Liver (tissue), 10 donors: ENCODE measurements at places on chromosomes 12 and 14.
A peak's percentile ranks its signal among the peaks of the same experiment; 100 is the strongest.

DNA sequence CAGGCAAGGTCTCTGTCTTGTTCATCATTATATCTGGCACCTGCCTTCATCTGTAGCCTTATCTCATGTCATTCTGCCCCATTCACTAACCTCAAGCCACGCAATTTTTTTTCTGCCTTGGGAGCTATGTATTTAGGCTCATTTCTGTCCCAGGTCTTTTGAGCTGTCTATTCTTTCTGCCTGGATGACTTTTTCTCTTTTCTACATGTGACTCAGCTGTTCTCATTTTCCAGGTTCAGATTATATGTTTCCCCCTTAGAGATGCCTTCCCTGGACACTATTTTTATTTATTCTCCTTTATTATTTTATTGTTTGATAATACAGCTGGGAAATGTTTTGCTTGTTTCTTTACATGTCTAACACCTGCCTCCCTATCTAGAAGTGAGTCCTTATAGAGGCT lies 737.4 kb upstream of the TBX3 start:
- H3K27ac ChIP-seq = no peak overlapping the region
- DNase-seq = no peak
- no peak overlapping the region for H3K4me3 ChIP-seq

DNA sequence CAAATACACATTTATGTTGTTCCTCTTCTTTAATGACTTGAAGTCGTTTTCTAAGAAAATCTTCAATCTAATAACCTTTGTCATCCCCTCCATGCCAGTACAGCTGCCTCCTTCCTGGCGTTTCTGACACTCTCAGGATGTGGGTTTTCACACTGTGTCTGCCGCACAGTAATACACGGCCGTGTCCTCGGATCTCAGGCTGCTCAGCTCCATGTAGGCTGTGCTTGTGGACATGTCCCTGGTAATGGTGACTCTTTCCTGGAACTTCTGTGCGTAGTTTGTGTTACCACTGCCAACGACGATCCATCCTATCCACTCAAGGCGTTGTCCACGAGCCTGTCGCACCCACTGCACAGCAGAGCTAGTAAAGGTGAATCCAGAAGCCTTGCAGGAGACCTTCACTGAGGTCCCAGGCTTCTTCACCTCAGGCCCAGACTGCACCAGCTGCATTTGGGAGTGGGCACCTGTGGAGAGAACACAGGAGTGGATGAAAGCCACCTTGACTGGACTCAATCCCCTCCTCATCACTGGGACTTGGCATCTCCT lies 1095.9 kb downstream of the TMEM121 start:
- DNase-seq = no peak
- no peak overlapping the region for H3K4me3 ChIP-seq
- no peak overlapping the region for H3K27ac ChIP-seq
- no peaks in the 10 kb centered on the region for H3K36me3 ChIP-seq

- H3K4me1 ChIP-seq = no peaks in the 10 kb centered on the region
- DNase-seq = no peak
- H3K27me3 ChIP-seq = no peaks in the 10 kb centered on the region
- no peak overlapping the region for H3K4me3 ChIP-seq
- H3K27ac ChIP-seq = no peak overlapping the region
These were observed 94.3 kb downstream of the C12orf42 start for GRCh38 chr12:103401421-103401820.

- H3K36me3 ChIP-seq = no peaks in the 10 kb centered on the region
- H3K27me3 ChIP-seq = peaks cover 2% of the 10 kb centered on the region
These were observed 1141.3 kb downstream of the BCL11B start for GRCh38 chr14:98130691-98131090.

- no peak overlapping the region for H3K27ac ChIP-seq
- no peak overlapping the region for H3K4me3 ChIP-seq
- H3K4me1 ChIP-seq = no peaks in the 10 kb centered on the region
These were observed 217.6 kb downstream of the PRKD1 start for GRCh38 chr14:29710015-29710414.

DNA sequence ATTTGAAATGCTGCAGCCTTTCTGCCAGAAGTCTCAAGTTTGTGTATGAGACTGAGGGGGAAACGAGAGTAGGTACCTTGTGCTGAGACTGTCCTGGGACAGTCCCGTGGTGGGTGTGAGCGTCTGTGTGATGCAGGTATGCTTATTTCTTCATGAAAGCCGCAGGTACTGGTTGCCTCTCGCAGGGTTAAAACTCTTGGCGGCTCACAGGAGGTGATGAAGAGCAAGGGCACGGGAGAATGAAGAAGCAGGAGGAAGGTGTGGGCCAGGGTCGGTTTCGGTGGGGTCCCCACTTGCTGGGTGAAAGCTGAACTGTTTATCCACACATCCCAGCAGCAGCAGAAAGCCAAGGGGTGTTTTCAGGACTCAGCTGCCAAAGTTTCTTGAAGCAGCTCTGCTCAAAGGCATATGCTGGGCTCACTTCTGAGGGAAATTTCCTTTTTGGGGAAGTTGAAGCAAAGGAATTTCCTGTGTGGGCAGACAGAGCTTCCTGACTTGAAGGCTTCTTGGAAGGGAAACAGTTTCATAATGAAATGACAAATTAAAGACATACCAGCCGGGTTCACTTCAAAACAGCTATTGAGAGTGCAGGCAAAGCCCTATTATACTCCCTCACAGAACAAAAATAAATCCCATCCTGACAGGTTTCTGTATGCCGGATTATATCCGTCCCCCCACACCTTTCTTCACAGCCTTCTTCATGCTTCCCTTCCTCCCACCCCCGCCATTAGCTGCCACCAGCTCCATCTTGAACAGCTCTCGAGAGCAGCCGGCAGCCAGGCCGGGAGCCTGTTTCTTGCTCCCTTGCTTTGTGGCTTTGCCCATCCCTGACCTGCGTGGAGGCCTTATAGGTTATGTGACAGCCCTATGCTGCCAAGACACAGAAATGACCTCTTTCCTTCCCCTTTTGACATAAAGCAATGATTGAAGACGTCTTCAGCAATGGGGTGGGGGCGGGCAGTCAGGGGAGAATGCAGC lies 116.6 kb downstream of the ETV6 start:
- H3K36me3 ChIP-seq = no peaks in the 10 kb centered on the region
- H3K27ac ChIP-seq = peak overlapping the region; percentile 74
- H3K4me1 ChIP-seq = no peaks in the 10 kb centered on the region
- H3K27me3 ChIP-seq = no peaks in the 10 kb centered on the region

- H3K27me3 ChIP-seq = no peaks in the 10 kb centered on the region
- no peak overlapping the region for H3K4me3 ChIP-seq
- no peaks in the 10 kb centered on the region for H3K36me3 ChIP-seq
- no peak overlapping the region for H3K27ac ChIP-seq
These were observed 350.6 kb downstream of the CACNA1C start for GRCh38 chr12:2403221-2403976.

DNA sequence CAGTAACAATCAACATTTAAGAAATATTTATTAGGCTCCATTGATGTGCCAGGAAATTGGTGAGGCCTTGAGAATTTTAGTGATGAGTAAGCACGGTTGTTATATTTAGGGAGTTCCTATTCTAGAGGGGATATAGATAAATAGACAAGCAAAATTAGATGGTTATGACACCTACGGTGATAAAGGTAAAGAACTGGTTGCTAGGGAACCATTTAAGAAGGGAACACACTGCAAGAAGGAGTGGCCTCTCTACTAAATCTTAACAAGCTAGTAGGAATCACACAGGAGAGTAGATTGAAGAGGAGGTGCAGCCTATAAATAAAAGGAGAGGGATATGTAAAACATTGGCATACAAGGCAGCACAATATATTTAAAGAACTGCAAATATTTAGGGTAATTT lies 155.2 kb downstream of the LRIG3 start:
- H3K27ac ChIP-seq = no peak overlapping the region
- no peaks in the 10 kb centered on the region for H3K27me3 ChIP-seq
- no peak overlapping the region for H3K4me3 ChIP-seq
- no peaks in the 10 kb centered on the region for H3K36me3 ChIP-seq
- peaks cover 6% of the 10 kb centered on the region for H3K4me1 ChIP-seq
- no peak for DNase-seq

DNA sequence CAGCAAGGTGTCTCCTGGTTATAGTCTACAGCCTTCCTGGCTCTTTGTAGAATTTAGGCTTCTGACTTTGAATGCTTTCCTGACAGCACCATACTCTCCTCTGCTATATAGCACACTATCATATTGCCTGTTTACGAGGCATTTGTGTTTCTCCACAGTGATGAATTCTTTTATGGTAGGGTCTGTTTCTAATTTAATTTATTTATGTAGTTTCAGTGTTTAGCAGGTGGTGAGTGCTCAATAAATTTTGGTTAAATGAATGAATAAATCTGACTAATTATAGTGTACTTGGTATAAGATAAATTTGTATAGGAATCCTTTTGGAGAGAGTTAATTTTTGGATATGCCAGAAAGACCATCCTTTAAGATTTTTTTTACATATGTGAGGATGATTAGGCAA lies 115.3 kb downstream of the RAD51B start:
- no peaks in the 10 kb centered on the region for H3K36me3 ChIP-seq
- DNase-seq = no peak
- no peak overlapping the region for H3K27ac ChIP-seq
- H3K4me3 ChIP-seq = no peak overlapping the region
- H3K27me3 ChIP-seq = no peaks in the 10 kb centered on the region
